ENCODE measurements at places on chromosomes 1 and 21. TPM values are rescaled to one million over a fixed set of nuclear protein-coding genes. Genes with fewer than 3 reads are reported as not detected.

The HAO2 gene
- not detected for polyA plus RNA-seq

The LHX8 gene
- polyA plus RNA-seq = not detected

The MATN1 gene
- polyA plus RNA-seq = not detected

The BNIPL gene
- polyA plus RNA-seq = 0.38 TPM

The ZNF691 gene
- 1.3 TPM for polyA plus RNA-seq

The SLC37A1 gene
- polyA plus RNA-seq = 4.3 TPM

The S100A9 gene
- 43,602 TPM for polyA plus RNA-seq

The ZBTB17 gene
- 2.8 TPM for polyA plus RNA-seq

The TRPM2 gene
- 7.6 TPM for polyA plus RNA-seq

The RGS1 gene
- polyA plus RNA-seq = 4.1 TPM

- DNase-seq = no peak
- H3K4me1 ChIP-seq = peaks cover 62% of the 10 kb centered on the region
- H3K36me3 ChIP-seq = peaks cover 6% of the 10 kb centered on the region
- H3K27me3 ChIP-seq = no peaks in the 10 kb centered on the region
- no peak overlapping the region for H3K4me3 ChIP-seq
Observed at GRCh38 chr21:45540601-45540970, 1.7 kb downstream of the SLC19A1 start.

DNA sequence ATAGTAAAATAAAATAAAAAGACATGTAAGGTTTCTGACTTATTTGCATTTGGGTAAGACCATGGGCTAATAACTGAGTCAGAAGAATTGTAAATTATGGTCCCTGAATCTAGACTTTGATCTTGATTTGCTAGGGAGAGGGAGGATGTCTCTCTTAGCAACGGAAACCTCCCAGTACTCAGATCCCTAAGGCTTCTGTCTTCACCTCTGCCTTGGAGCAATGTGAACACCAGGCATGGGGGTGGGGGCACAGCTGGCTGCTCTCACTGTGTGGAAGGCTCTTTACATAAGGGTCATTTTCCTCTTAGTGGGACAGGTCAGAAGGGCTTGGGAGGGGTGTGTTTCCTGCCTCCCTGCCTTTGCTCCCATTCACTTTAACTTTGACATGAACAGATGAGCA lies 17.0 kb upstream of the TMEM54 start:
- H3K27me3 ChIP-seq = peaks cover 19% of the 10 kb centered on the region
- no peaks in the 10 kb centered on the region for H3K4me1 ChIP-seq
- no peak overlapping the region for H3K27ac ChIP-seq
- H3K36me3 ChIP-seq = no peaks in the 10 kb centered on the region
- no peak overlapping the region for H3K4me3 ChIP-seq

DNA sequence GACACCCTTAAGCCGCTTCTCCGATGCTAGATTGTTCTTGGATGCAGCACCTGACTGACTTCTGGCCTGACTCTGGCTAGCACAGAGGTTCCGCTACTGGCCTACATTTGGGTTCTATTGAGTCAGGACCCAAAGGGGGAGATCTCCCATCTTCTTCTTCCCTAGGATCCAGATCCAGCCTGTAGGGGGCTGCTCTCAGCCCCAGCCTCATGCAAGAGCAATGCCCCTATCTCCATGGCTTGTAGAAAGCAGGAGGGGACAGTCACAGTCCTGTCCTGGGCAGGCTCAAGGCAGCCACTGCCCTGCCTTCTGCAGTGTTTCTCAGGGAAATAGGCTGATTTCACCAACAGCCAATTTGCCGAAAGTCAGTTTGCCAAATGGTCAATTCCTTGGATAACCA lies 6.3 kb upstream of the ADAR start:
- H3K36me3 ChIP-seq = no peaks in the 10 kb centered on the region
- H3K4me3 ChIP-seq = no peak overlapping the region
- no peak overlapping the region for H3K27ac ChIP-seq
- peaks cover 32% of the 10 kb centered on the region for H3K4me1 ChIP-seq
- no peak for DNase-seq

- H3K27ac ChIP-seq = no peak overlapping the region
- H3K27me3 ChIP-seq = no peaks in the 10 kb centered on the region
- DNase-seq = no peak
- H3K4me3 ChIP-seq = no peak overlapping the region
- H3K36me3 ChIP-seq = peaks cover 32% of the 10 kb centered on the region
- H3K4me1 ChIP-seq = no peaks in the 10 kb centered on the region
Observed at GRCh38 chr1:21219674-21220073, 43.0 kb upstream of the EIF4G3 start.

- no peaks in the 10 kb centered on the region for H3K36me3 ChIP-seq
- no peak overlapping the region for H3K4me3 ChIP-seq
- no peak for DNase-seq
- no peak overlapping the region for H3K27ac ChIP-seq
- no peaks in the 10 kb centered on the region for H3K4me1 ChIP-seq
Observed at GRCh38 chr1:100606438-100606837, 68.5 kb downstream of the GPR88 start.

DNA sequence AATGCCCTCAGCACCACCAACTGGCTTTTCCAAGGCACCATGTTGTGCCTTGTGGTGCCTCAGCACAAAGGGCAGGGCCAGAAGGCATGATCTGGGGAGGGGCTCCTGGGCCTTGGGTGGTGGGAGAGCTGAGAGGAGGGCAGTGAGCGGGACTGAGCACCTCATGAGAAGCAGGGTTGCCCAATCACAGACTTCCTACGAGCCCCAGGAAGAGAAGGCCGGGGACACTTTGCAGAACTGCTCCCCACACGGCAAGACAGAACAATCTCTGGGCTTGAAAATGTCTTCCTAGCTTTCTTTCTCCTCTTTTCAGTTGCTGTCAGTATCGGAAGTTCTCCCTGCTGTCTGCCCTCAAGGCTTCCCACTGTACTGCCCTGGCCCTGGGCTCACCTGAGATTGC lies 6.8 kb downstream of the KCNJ10 start:
- peak; percentile 22 for DNase-seq
- H3K27me3 ChIP-seq = no peaks in the 10 kb centered on the region
- no peak overlapping the region for H3K27ac ChIP-seq
- H3K36me3 ChIP-seq = no peaks in the 10 kb centered on the region

GRCh38 chr1:241533326-241534115 lies 1.3 kb downstream of the KMO start:
- peak overlapping the region; percentile 100 for H3K4me3 ChIP-seq
- H3K27ac ChIP-seq = peak overlapping the region; percentile 98
- H3K4me1 ChIP-seq = peaks cover 28% of the 10 kb centered on the region
- no peaks in the 10 kb centered on the region for H3K27me3 ChIP-seq
- peak; percentile 68 for DNase-seq

DNA sequence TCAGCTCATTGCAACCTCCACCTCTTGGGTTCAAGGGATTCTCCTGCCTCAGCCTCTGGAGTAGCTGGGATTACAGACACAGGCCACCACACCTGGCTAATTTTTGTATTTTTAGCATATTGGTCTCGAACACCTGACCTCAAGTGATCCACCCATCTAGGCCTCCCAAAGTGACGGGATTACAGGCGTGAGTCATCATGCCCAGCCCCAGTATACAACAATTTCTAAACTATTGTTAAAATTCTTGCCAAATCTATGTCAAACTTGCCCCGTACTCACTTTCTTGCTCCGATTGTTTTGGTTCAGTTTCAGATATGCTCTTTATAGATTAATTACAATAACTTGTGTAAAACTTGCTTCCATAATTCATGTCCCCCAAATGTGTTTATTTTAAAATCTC lies 4.1 kb downstream of the RGS18 start:
- peak; percentile 65 for DNase-seq
- H3K4me3 ChIP-seq = peak overlapping the region; percentile 88
- peaks cover 12% of the 10 kb centered on the region for H3K36me3 ChIP-seq
- H3K27me3 ChIP-seq = no peaks in the 10 kb centered on the region
- peaks cover 40% of the 10 kb centered on the region for H3K4me1 ChIP-seq

- no peaks in the 10 kb centered on the region for H3K36me3 ChIP-seq
- DNase-seq = no peak
- H3K4me1 ChIP-seq = peaks cover 17% of the 10 kb centered on the region
- peaks cover 6% of the 10 kb centered on the region for H3K27me3 ChIP-seq
- H3K4me3 ChIP-seq = no peak overlapping the region
- no peak overlapping the region for H3K27ac ChIP-seq
Observed at GRCh38 chr1:220750131-220750515, 2.0 kb downstream of the MTARC2 start.

DNA sequence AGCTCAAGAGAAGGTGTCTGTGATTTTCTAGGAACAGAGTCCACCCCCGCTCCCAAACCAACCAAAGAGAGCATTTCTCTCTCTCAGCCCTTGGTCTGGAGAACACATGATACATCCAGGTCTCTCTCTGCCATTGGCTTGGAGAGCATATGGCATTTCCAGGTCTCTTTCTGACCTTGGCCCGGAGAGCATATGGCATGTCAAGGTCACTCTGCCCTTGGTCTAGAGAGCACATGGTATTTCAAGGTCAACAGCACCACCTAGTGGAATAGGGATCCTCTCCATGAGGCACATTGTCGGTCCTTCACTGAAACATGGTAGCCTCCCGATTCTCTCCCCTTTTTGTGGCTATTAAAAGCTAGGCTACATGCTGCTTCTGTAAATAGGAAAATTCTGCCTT lies 437.7 kb upstream of the OLFM3 start:
- H3K4me3 ChIP-seq = no peak overlapping the region
- no peak for DNase-seq
- H3K27ac ChIP-seq = no peak overlapping the region
- H3K4me1 ChIP-seq = no peaks in the 10 kb centered on the region

DNA sequence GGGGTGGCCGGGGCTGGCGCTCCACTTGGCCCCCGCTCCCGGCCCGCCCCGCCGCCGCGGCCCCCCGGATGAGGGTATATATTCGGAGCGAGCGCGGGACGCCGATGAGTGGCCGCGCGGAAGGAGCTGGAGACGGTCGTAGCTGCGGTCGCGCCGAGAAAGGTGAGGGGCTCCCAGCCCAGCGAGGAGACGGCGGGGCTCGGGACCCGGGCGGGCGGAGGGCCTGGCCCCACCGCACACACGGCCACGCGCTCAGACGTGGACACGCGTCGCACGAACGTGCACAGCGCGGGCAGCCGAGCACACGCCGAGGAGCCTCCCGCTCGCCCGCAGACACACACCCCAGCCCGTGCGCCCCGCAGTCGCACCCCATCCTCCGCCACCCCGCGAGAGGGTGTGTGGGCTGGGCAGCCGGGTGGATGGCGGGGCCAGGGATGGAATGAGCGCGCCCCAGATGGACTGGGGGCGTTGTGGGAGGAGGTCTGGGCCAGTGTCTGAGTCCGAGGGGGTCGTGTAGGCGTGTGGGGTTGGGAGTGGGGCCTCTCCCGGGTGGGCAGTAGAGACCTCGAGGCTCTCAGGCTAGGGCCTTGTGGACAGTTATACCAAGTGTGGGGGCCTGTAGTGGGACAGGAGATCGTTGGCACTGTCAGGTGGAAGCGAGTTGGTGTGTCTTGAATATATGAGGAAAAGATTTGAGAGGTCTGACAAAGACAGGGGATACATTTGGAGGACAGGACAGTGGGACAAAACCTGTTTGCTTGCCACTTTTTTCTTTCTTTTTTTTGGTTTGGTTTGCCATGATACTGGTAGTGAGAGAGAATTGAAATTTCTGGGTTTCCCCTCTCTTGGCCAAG lies at the start of gene UAP1:
Gene UAP1 (plus strand): TSS at position 107 of the 854 bp plus-strand sequence. CDS start 4,347 bp downstream, outside the sequence.
- peaks cover 15% of the 10 kb centered on the region for H3K4me1 ChIP-seq
- H3K36me3 ChIP-seq = no peaks in the 10 kb centered on the region
- peak within 1 kb of the TSS; percentile 85 for H3K27ac ChIP-seq
- H3K4me3 ChIP-seq = peak within 1 kb of the TSS; percentile 62

DNA sequence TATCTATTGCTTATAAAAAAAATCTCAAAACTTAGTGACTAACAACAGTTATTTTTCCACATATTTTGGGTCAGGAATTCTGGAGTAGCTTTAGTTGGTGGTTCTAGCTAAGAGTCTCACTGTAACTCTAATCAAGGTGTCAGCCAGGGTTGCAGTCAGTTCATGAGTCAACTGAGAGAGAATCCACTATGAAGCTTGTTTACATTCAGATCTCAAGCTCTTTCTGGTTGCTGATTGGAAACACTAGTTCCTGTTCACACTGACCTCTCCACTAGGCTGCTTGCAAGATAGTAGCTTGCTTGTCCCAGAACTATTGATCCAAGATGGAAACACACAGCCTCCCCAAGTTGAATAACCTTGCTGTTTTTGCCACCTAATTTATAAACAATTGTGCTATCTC lies 1192.1 kb upstream of the B3GALT2 start:
- no peaks in the 10 kb centered on the region for H3K36me3 ChIP-seq
- no peak for DNase-seq
- no peaks in the 10 kb centered on the region for H3K4me1 ChIP-seq
- no peak overlapping the region for H3K4me3 ChIP-seq
- no peak overlapping the region for H3K27ac ChIP-seq

DNA sequence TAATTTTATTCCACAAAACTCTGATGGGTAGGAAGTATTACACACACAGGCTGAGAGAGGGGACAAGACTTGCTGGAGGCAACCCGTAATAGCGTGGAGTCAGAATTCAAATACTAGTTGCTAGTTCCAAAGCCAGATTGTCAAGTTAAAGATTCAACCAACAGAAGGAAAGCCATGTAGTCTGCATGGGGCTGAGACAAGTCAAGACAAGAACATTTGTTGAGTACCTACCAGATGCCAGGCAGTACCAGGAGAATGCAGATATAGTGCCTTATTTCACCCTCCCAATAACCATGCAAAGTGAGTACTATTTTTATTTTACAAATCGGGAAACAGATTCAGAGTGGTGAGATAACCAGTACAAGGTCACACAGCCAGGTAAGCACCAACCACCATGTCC lies 110.4 kb upstream of the SPATA6 start:
- H3K27ac ChIP-seq = no peak overlapping the region
- H3K27me3 ChIP-seq = no peaks in the 10 kb centered on the region
- H3K4me3 ChIP-seq = no peak overlapping the region
- H3K4me1 ChIP-seq = no peaks in the 10 kb centered on the region

DNA sequence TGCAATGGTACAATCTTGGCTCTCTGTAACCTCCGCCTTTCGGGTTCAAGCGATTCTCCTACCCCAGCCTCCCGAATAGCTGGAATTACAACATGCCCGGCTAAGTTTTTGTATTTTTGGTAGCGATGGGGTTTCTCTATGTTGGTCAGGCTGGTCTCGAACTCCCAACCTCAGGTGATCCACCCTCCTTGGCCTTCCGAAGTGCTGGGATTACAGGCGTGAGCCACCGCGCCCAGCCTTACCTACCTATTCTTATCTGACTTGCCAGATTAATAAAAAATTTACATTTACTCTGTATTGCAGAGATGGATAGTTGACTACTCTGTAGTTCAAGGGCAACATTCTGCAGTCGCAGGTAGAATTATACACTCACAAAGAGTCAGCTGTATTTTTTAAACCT lies 359.6 kb downstream of the KCTD3 start:
- no peak for DNase-seq
- H3K4me3 ChIP-seq = no peak overlapping the region
- H3K36me3 ChIP-seq = no peaks in the 10 kb centered on the region
- no peak overlapping the region for H3K27ac ChIP-seq
- no peaks in the 10 kb centered on the region for H3K27me3 ChIP-seq
- no peaks in the 10 kb centered on the region for H3K4me1 ChIP-seq

DNA sequence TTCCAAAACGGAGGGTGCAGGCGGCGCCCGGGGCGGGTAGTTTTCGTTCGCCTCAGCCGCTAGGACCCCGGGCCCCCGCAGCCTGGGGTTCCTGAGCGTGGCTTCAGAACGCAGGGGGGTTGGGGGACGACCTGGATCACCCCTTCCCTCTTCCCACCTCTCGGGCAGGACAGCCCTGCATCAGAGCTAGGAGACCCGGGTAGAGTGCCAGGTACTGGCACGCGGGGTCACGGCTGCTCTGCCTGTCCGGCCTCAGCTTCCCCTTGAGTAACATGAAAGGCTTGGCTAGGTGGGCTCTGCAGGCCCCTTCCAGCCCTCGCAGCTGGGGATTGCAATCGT lies 484 bp downstream of the DFFB start:
- H3K4me3 ChIP-seq = peak overlapping the region; percentile 100
- H3K27me3 ChIP-seq = no peaks in the 10 kb centered on the region
- H3K27ac ChIP-seq = no peak overlapping the region
- peaks cover 26% of the 10 kb centered on the region for H3K4me1 ChIP-seq
